NCI-H82 (cell line): ENCODE measurements at places on chromosomes 1 and 21.
A peak's percentile ranks its signal among the peaks of the same experiment; 100 is the strongest.

GRCh38 chr1:21302747-21303715 is 12.8 kb upstream of the ECE1 start:
- peak; percentile 81 for DNase-seq

DNA sequence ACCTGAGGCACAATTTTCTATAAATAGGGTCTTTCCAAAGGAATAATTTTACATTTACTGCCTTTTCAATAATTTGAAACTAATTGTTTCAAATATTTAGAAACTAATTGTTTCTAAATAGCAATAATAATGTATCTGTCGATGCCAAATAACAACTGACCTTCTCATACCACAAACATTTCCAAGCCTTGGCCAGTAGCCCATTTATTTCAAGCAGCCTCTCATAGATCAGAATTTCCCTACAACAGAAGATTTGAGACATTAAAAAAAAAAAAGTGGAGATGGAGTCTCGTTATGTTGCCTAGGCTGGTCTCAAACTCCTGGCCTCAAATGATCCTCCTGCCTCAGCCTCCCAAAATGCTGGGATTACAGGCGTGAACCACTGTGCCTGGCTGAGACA is 2.1 kb upstream of the GFI1 start:
- DNase-seq = no peak

DNA sequence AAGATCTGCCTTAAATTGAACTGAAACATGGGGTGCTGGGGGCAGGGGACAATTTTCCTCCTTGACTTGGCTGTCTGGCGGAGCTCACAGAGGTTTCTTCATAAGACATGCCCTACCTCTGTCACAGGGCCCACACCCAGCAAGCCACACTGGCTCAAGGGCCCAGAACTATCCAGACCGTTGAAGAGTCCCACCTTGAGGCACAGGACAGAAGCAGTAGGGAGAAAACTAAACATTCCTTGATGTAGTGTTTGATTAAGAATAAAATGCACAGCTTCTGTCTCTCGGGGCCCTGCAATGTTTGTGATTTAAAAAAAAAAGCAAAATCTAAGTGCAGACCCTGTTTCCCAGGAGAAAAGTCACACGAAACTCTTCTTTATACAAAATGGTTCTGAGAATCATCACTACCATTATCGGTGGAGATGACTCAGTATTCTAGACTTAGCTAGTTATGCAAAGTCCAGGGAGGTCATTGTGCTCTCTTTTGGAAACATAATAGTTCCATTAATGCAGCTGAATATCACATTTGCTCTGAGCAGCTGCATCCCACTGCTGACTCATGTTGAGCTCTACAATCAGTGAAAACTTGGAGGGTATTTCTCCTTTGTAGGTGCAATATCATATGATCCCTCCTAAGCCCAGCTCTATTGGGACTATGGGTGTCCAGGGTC is 53.6 kb upstream of the DIRAS3 start:
- no peak for DNase-seq

GRCh38 chr1:156571261-156571852 is 1.0 kb downstream of the IQGAP3 start:
- DNase-seq = no peak

GRCh38 chr1:52296345-52296744 is 69.7 kb downstream of the CC2D1B start:
- DNase-seq = peak; percentile 80

- DNase-seq = no peak
Measured at GRCh38 chr1:110425612-110426152, 18.2 kb upstream of the LAMTOR5 start.

GRCh38 chr1:224068458-224069072 is 45.3 kb upstream of the FBXO28 start:
- DNase-seq = peak; percentile 29

DNA sequence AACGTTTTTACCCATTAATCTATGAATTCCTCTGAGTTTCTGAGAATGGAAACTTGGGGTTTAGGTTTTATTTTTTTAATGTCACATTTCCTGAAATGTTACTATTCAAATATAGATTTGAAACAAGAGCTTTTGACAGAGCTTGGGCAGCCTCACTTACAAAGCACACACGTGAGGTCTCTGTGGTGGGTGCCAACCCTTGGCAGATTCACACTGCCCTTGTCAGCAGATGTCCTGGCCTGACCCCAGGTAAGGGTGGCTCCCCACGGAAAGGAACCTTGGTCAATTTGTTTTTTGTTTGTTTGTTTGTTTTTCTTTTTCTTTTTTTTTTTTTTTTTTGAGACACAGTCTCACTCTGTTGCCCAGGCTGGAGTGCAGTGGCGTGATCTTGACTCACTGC is 53.5 kb downstream of the FAAP20 start:
- no peak for DNase-seq

DNA sequence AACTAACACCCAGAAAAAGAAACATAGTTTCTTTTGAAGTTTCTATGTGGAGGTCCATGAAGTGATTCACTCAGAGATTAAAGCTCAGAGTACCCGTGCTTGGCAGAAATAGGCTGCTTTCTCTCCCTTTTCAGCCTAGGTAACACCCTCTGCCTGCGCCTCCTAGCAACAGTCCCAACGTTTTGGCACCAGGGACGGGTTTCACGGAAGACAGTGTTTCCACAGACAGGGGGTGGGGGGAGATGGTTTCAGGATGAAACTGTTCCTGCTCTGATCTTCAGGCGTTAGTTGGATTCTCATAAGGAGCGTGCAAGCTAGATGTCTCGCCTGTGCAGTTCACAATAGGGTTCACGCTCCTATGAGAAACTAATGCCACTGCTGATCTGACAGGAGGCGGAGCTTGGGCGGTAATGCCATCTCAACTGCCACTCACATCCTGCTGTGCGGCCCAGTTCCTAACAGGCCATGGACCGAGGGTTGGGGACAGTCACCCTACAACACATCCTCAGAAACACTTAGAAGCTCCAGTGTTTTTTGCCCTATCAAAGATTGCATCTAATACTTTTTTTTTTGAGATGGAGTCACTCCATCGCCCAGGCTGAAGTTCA is 53.2 kb downstream of the CHML start:
- no peak for DNase-seq

GRCh38 chr1:6385488-6386191 is 7.9 kb downstream of the ACOT7 start:
- no peak for DNase-seq

GRCh38 chr21:27647921-27648320 is 681.0 kb upstream of the ADAMTS5 start:
- no peak for DNase-seq

DNA sequence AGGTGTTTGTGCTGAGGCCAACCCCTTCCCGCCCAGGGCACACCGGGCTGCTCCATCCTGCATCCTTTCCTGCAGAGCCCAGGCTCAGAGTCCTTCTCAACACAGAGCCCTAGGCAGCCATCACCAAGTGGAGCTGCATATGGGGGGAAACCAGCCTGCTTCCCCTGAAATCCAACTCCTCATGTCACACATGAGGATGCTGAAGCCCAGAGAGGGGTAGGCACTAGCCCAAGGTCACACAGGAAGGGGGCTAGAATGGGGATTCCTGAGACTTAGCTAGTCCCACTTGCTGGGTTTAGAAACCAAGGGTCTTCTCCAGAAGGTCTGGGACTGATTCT is 5.5 kb upstream of the TNFRSF1B start:
- DNase-seq = no peak

DNA sequence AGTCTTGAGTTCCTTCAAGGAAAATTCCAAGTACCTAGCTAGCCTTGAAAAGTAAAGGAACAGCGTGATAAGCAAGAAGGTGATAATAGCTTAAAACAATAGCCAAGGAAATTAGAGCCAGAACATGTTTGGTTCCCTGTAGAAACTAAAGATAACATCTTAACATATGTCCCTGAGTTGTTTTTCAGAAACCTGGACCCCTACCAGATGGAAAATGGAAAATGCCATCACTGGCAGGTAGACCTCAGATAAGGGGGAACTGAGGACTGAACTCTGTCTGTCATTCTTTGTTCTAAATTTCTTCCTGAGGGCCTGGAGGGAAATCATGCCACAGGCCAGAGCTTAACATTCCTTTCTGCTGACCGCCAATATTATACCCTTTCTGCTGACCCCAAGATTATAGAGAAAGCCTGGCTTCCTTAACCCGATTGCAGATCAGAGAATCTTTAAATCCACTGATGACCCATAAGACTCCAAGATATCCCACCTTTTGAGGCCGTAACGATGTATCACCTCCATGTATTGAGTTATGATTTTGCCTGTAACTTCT is 23.4 kb downstream of the CNIH3 start:
- DNase-seq = no peak

- DNase-seq = no peak
Measured at GRCh38 chr1:93753791-93754763, 72.4 kb upstream of the BCAR3 start.

DNA sequence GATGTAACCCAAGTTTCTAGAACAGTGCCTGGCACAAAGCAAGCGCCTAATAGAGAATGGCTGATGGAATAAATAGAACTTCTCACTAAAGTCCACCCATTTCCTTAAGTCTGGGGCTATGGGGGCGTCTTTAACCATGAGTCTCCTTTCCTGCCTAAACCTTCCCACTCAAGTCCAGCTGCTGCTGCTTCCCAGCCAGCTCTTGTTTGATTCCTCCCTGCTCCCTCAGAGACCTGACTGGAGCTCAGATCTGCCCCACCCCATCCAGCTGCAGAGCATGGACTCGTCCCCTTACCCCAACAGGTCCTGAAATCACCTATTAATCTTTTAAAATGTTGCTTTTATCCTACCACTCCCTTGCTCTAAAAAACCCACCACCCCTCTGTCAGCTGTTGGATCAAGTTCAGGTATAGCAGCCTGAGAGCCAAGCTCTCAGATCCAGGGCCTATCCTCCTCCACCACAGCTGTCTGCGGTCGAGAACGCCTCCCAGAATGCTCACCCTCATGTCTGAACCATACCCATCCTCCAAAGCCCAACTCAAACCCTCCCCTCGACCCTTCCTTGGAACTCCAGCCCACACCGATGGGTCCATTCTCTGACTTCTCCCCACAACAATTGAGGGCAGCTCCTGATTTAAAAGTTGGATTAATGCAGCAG is 12.8 kb upstream of the GALNT2 start:
- DNase-seq = peak; percentile 61

GRCh38 chr1:116130356-116130755 is 19.2 kb downstream of the MAB21L3 start:
- DNase-seq = peak; percentile 32

DNA sequence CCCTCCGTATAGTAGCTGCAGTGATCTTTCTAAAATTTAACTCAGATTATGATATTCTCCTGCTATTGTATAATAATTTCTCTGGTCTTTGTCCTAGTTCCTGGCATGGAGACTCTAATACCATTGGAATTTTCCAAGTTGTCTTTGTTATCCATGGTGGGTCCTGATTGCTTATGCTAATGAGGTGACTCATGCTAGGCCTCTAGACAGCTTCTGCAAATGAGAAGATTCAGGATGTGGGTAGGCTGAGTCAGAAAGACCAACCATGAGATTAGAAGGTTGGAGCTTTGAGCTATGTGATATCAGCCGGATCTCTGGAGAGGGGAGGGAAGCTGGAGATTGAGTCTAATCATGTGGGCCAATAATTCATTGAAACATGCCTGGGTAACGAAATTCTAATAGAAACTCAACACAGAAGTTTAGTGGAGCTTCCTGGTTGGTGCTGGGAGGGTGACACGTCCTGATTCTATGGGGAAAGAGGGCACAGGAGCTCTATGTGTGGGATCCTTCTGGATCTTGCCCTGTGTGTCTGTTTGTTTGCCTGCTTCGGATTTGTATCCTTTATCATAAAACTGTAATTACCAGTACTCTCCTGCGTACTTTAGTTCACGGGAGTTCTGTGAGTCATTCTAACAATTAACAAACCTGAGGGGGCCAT is 73.2 kb upstream of the CNIH3 start:
- DNase-seq = no peak
